GM04504 (cell line): ENCODE measurements at places on chromosomes 6 and 20.

GRCh38 chr20:59987135-59987534 is 28.9 kb downstream of the CDH26 start:
- no peak for DNase-seq

DNA sequence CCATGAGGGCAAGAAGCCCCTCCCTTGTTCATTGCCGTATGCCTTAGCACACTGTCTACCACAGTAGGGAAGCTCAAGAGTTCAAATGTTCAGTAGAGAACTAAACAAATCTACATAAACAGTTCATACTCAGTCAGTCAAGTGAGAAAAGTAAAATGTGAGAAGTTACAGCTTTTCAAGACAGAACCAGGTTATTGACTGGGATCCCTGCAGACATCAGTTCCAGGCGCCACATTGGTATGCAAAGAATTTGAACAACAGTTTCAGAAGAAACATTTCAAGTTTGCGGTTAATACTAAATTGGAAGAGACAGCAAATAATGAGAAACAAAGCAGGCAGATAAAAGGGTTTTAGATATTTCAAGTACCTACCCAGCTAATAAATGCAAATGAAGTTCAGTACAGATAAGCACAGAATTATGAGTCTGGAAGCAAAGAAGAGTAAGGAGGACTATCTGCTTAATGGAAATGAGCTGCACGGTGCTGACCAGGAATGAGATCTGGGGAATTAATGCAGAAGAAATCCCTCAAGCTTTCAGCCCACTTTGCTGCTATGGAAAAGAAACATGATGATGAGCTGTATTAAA is 246.2 kb downstream of the HACE1 start:
- no peak for DNase-seq

GRCh38 chr6:56775498-56776166 is 132.9 kb upstream of the DST start:
- no peak for DNase-seq

DNA sequence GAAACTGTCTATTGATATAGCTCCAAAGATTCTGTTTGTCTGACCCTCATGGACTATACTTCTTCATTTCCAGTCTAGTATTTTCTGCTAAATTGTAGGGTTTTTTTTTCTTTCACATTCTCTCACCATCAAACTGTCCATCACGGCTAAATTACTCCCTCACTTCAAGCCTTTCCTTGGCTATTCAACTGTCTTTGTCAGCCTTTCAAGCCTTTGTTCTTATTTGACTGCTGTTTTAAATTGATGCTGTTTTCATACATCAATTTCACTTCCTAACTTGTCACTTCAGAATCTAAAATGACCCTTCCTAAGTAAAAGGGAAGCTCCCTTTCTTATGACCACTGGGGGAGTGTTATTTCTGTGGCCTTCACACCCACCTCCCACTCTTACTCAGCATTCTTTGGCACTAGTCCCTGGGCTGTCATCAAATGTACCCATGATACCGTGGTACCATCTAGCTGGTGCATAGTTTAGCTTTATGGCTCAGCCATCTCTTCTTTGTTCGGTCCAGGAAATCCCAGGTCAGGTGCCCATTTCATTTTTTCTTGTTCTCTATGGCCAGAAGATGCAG is 8.6 kb downstream of the GJA1 start:
- no peak for DNase-seq

- no peak for DNase-seq
Observed at GRCh38 chr6:14658886-14659561, 541.5 kb downstream of the CD83 start.

- DNase-seq: no peak
Observed at GRCh38 chr6:25939593-25939992, 9.1 kb upstream of the SLC17A2 start.

GRCh38 chr20:14526891-14527290 is 189.5 kb upstream of the FLRT3 start:
- no peak for DNase-seq

DNA sequence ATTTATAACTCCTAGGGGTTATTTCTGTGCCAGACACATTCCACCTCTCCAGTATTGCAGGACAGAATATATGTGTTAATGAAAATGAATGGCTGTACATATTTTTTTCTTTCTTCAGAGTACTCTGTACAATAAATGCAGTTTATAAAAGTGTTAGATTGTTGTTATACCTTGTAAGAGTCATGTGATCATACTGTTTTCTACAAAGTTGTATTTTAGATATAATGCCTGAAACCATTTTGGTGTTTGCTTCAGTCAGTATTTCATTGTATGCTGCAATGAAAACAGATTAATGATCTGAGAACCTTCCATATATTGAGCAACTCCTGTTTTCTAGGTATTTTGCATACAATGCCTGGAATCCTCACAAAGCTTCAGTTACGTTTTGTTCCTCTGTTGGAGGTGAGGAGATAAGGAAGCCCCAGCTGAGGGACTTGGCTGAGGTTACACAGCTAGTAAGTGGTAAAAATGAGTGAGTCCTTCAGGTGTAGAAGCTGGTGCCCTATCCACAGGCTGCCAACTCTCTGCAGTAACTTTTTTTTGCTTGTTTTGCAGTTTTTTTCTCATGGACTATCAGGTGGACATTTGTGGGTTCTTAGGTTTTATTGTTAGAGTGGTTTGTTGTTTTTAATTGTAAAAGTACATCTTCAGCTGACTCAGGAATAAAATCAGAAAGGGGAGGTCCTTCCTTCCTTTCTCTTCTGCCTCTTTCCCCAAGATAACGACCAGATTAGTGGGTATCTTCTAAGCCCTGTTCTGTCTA is 11.6 kb downstream of the PDCD2 start:
- no peak for DNase-seq

DNA sequence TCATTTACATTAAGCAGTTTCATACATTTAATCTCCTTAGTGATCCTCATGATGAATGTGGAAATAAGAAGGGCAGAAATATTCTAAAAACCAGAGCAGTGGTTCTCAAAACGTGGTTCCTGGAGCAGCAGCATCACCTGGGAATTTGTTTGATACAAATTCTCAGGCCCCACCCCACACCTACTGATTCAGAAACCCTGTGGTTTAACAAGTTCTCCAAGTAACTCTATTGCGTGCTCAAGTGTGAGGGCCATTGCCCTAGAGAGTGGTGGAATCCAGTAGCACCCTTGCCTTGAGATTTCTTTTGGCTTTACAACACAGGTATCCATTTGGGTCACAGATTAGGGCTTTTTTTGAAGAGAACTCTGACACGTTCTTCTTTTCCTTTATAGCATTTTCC is 354.6 kb upstream of the FLRT3 start:
- DNase-seq: no peak

DNA sequence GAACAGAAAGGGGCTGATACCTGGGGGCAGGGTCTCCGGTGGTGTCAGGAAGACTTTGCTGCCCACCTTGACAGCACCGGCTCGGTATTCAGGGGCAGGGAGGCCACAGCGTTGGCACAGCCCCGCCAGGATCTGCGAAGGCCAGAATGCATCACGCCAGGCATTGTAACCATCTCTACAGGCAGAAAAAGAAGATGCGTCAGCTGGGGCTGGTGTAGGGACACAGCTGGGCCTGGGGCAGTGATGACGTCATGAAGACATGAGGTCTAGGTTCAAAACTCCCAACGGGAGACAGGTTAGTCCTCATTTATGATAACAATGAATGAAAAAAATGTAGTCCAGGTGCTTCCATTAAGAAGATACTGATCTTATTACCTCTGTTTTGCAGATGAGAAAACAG is 22.0 kb downstream of the ERGIC3 start:
- no peak for DNase-seq

- no peak for DNase-seq
Observed at GRCh38 chr6:134341999-134342567, 24.2 kb upstream of the SGK1 start.

- no peak for DNase-seq
Observed at GRCh38 chr6:156866220-156867015, 89.2 kb downstream of the ARID1B start.

DNA sequence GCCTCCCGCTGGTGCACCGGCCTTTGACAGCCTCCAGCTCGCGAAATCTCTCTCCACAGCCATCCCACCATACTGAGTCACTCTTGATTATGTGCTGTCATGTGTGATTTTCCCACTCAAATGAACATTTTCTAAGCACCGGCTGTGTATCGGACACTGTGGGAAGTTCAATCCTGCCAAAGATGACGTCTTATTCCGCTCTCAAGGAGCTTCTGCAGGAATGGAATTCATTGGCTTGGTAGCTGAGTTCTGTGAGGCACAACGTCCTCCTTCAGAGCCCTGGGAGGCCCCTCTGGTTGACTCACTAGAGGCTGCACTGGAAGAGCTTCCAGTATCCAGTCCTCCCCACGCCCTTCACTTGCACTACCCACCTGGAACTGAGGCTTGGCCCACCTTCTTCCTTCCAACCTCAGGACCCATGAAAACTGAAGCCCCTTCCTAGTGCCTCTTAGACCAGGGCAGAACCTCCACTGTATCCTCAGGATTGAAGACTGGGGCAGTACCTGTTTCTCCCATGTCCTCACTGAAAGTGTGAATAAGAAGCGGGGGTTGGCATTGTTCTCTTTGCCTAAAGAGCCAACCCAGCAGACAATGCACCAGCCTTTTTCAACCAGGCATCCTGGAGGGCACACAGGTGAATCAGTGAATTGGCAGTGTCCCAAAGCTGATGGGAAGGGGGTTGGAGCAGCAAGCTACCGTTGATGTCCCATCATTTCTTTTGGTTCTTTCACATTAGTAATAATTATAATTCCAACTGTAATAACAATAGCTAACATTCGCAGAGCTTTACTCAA is 1.7 kb downstream of the UNC5CL start:
- no peak for DNase-seq

DNA sequence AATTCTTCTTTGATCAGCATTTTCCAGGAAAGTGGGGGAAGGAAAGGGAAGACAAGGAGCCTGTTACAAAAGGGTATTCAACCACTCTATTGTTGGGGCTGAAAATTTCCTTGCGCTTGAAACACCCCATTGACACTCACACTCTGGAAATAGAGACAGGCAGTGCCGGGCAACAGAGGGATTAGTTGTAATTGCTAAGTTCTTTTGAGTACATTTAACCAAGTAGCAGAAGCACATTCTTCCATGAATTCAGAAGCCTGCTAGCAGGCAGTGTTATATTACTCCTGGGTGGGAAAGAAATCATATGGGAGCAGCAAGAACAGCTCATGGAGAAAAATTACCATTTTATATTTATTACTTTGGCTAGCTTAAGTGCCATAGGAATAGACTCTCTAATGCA is 745.5 kb downstream of the C6orf118 start:
- no peak for DNase-seq

DNA sequence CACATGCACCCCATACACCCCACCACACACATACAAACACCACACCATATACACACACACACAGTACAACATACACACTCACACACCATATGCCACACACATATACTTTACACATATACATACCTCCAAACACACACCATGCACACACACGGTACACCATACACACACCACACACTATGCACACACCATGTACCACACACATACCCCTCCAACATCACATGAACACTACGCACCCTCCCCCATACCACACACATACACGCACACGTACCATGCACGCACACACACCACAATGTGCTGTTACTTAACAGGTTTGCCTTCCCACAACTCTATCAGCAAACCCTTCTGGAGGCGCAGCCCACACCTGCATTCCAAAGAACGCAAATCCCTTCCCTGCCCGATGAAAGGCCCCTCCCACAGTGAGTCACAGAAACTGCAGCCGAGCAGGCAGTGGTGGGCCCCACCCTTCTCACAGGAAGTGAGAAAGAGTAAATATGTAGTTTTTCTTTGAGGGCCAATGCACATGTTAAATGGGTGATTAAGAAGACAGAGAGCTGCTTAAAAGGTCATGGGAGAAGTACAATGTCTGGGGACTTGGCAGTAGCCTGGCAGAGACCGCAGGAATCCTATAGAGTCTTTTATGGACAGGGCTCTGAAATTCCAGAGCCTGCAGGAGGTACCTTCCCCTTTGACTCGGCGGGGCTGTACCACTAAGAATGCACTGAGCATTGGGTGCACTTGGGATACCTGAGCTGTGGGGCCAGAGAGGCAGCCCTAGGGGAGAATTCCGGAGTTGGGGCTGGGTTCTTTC is 34.1 kb upstream of the EZR start:
- peak; percentile 47 for DNase-seq

GRCh38 chr6:88535306-88535705 is 369.2 kb upstream of the CNR1 start:
- no peak for DNase-seq

GRCh38 chr6:49535795-49536194 is 14.7 kb upstream of the C6orf141 start:
- no peak for DNase-seq

GRCh38 chr6:13262302-13263230 is 65.8 kb downstream of the TBC1D7 start:
- no peak for DNase-seq
